ENCODE measurements at places on chromosomes 11 and 22.
A peak's percentile ranks its signal among the peaks of the same experiment; 100 is the strongest.

DNA sequence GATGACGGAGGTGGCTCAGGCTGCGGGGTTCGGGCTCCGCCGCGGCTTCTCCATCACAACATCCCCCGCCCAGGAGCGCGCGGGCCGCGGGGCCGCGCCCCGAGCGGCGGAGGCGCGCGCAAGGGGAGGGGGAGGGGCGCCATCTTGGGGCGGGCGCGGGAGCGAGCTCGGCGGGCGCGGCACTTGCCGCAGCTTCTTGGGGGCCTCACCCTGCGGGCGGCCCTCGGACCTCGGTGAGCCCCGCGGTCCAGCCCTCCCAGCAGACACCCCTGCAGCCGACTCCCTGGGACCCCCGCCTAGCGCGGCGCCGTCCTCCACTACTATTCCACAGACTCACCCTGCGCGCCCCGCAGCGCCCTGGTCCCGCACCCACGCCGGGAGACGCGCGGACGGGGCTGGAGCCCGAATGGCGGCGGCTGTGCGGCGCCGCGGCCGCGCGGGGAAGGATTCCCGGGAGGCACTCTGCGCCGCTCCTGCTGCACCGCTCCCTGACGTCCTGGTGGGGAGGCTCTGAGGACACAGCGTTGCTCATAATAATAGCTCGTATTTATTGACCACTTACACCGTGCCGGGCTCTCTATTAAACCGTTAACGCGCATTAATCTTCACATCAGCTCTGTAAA lies at the start of gene APBB1:
Gene APBB1, minus strand, starts transcription at position 86 of the 623 bp plus-strand sequence. CDS start 7,747 bp downstream, outside the sequence.
- DNase-seq, result peak; percentile 86

DNA sequence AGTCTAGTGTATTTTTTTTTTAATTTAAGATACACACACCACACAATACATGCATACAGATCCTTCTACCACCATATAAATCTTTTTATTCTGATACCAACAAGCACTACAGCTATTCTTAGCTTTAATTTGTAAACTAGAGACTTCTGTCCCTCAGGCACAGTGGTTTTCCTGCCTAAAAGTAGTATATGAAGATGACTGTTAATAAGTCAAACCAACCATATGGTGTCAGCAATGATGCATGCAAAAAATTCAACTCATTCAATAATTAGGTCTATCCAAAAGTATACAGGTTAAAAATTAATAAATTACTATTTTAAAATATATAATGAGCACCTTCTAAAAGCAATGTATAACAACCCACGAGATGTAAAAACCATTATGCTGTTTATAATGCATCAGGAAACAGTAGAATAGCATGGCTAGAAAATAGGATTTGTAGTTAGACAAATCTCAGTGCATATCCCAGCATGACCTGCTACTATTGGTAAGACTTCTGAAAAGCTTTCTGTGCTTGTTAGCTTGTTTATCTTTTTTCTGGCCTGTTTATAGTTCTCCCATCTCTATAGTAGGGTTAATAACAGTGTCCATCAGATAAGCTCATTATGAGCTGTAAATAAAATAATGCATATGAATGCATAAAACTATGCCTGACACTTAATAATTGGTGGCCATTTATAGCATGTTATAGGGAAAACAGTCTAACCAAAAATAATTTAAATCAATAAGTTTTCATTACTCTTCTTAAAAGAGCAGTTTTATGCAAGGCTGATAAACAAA lies 10.2 kb downstream of the RAB38 start:
- no peak for DNase-seq

- DNase-seq, result no peak
Observed at GRCh38 chr11:36092314-36093030, 148.6 kb downstream of the LDLRAD3 start.

DNA sequence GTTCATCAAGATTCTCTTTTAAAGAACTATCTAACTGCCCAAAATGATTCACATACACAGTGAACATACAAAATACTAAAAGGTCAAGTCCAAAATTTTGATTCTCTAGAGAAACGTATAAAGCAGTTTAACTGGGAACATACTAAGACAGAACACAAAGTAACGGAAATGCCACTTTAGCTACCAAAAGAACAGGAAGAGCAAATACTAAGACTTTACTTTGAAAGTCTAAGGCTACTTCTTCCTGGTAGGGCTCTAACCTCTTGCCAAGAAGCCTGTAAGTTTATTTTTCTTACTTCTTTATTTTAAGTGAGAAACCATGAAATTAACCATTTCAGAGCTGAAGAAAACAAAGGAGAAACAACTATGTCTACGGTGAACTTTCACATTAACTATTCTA lies 6.2 kb downstream of the PICALM start:
- no peak for DNase-seq

DNA sequence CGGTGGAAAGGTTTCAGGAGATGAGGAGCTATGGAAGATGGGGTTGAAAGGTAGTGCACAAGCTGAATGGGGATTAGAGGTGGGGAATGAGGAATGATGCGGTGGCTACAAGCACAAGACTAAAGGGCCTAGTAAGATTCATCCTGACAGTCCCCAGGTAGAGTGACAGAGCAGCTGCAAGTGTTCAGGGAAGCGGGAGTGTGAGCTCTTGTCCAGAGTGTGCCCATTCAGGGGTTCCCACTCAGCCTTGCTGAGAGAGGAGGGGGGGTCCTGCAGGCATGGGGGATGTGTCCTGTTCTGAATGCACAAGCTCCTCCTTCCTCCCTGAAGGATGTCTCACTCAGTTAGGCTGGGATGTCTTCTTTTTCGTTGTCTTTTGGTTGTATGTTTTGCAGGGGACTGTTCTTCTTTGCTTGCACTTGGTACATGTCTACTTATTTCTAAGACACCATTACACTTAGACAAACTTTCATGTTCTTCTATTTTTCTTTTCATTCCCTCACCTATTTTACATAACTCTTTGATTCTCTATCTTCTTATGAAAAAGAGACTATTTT lies 25.8 kb upstream of the CLPB start:
- no peak for DNase-seq

DNA sequence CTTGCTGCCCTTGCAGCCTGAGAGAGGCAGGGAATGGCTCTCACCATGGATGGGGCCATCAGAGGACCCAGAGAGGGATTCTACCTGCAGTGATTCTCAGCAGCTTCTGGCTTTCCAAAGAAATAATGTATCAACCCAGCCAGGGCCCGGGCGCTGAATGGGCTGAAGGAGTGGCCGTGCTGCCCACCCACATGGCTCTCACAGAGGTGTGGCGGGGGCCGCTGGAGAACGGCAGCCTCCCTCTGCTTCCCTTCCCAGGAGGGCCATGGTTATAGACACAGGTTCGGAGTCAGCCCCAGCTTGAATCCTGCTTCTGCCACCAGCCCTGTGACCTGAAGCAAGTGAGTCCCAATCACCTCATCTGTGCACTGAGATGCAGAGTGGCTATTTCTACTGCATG lies 82.7 kb downstream of the THAP12 start:
- no peak for DNase-seq

GRCh38 chr11:7675631-7676030 lies 2.3 kb upstream of the CYB5R2 start:
- no peak for DNase-seq

DNA sequence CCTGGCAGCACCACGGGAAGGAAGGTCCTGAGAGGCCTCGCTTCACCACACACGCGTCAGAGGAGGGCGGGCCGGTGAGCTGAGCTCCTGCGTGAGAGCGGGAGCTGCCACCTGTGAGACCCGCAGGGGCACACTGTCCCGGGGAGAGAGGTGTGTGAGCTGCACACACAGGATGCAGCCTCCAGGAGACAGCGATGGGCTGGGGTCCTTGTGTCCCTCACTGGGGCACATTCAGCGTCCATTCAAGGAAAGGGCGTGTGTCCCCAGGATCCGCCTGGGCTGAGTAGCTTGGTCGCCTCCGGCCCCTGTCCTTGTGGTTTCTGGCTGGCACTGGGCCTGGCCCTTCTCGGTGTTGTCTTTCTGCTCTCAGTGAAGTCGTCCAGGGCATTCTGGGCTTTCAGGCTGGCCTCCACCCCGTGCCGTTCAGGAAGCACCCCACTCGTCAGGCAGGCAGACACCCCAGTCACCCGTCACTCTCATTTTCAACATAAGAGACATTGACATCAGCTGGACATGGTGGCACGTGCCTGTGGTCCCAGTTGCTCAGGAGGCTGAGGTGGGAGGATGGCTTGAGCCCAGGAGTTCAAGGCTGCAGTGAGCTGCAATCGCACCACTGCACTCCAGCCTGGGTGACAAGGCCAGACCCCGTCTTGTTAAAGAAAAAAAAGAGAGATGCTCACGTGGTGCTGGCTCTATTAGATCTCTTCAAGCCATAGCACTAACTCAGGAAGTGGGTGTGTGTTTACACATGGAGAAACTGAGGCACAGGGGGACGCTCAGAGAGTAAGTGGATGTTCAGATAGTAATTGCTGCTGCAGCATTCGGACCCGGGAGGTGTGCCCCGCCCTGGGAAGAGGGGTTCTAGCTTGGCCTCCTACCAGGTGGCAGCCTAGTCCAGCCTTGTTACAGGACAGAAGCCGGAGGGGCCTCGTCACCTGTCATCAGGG lies 1081.6 kb downstream of the BRD1 start:
- DNase-seq, result no peak

DNA sequence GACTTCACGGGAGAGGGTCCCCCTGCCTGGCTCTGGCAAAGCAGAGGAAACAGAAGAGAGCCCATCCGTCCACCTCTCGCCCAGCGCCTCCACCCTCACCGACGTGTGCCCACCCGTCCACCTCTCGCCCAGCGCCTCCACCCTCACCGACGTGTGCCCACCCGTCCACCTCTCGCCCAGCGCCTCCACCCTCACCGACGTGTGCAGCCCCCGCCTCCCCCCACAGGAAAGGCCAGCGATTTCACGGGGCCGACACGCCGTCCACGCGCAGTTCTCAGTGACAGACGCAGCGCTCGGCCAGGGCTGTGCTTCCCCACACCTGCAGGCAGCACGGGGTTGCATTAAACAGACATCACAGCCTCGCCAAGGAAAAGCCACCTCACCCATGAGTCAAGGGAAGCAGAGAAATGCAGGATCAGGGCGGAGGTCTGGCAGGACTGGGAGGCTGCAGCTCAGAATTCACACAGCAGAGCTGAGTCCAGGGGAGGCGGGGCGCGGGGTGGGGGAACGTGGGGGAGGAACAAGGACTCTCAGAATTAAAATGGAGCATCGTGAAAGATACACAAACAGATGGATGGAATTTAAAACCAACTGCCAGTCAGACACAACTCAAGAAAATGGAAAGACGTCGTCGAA lies 377.7 kb downstream of the BRD1 start:
- no peak for DNase-seq

GRCh38 chr11:9072626-9073176 lies 18.7 kb downstream of the SCUBE2 start:
- no peak for DNase-seq

DNA sequence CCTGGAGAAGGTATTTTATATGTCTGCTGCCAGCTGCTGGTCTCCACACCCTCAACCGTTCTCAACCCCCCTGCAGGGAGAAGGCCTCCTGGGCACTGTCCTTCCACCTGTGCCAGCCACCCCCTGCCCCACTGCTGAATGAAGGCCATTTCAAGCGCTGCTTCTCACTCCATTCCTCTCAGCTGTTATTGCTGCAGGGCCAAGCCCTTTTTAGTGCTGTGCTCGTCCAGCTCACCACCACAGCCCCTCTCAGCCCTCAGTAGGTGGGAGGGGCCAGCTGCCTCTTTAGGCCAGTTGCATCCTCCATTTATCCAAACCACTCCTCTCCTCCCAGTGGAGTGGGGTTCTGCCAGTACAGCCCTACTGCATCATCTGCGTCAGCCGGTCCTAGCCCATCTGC lies 1.8 kb upstream of the WBP2NL start:
- no peak for DNase-seq

GRCh38 chr22:43401233-43401632 lies 10.6 kb upstream of the MPPED1 start:
- DNase-seq, result no peak

- no peak for DNase-seq
Observed at GRCh38 chr11:1730059-1730629, 20.3 kb downstream of the IFITM10 start.

GRCh38 chr11:35682230-35683173 lies 19.9 kb downstream of the TRIM44 start:
- peak; percentile 41 for DNase-seq

DNA sequence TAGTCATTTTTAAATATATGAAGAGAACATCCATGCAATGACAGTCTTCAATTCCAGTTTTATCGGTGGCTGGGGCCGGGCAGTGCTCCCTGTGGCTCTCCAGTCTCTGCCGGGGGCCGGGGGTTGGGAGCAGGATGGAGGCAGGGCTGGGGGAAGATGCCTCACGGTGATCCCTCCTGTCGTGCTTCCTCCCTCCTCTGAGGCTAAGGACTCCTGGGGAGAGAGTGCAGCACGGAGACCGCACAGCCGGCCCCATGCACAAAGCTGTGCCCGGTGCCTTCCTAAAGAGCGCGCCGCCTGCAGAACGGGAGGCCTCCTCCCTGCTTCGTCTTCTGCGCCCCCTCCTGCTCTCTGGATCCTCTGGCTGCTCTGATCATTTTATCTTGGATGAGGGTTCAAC lies 20.5 kb downstream of the GAL start:
- DNase-seq, result peak; percentile 53

DNA sequence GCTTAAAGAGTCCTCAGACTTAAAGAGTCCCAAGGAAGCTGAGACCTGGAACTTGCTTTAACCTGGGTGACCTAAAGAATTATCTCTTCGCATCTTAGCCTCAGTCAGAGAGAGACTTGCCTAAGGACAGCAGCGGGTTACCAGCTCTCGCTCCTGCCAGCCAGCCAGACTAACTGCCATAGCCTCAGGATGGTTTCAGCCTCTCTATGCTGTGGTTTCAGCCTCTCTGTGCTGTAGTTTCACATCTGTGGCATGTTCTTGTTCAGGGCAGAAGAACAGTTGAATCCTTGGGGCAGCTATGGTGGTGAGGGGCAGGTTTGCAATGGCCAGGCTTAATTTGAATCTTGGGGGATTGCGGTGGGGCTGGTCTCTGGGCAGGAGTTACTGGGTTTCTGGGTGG lies 2.3 kb downstream of the FRMD8 start:
- DNase-seq, result no peak

DNA sequence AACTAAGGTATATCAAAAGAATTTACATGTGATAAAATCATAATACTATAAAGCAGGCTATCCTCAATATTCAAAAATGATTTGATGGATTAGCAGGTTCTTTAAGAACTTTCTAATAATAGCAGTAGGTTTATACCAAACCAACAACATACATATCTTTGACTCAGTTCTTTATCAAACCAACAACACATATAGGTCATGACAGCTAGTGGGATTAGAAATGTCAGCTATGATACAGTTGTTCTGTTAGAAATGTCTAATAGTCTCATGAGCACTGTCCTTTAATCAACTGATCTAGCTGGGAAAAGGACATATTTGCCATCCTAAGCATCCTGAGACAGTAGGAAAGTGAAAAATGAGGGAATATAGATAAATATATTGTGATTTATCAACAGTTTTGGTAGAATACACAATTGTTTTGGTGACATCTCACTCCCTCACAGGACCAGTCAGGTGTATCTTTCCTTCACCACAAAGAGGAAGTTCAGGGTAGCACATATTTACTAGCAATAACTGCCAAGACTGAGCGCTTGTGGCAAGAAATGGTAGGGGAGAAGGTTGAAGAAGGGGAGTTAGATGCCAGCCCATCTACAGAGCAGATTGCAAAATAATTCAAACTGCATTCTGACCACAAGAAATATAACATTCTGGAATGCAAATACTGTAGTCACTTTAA lies 90.8 kb upstream of the APOA1 start:
- DNase-seq, result no peak

Measured in HEK293T (cell line).